ENCODE measurements at places on chromosomes 1 and 21.

- no peak for DNase-seq
These were observed 352 bp downstream of the KCNK1 start for GRCh38 chr1:233614173-233614742.

DNA sequence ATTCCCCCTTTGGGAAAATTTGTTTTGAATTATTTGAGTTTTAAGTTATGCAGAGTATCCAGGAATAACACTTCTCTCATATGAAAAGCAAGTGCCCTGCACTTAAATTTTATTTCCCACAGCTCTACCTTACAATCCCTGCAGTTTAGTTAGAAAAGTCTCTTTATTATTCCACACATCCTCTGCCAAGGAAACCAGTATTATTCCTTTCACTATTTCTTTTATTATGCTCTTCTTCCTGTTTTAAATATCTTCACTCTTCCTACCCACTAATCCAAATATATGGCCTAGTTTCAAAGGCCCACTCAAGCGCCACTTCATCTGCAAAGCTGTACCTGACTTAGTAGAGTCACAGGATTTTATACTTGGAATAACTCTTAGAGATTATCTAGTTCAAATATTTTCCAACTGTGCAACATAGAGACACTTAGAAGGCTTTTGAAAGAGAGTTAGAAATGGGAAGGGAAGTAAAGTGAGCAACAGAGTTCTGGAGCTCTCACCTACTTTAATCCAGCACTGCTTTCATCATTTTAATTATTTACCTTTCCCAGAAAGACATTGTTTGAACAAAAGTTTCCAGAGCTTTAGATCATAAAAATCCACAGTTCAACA, 97.2 kb upstream of the LYPLAL1 start:
- DNase-seq: no peak

GRCh38 chr1:178358456-178358855, 138.3 kb downstream of the CLEC20A start:
- DNase-seq: no peak

- no peak for DNase-seq
These were observed 64.5 kb upstream of the CHRM3 start for GRCh38 chr1:239321877-239322276.

DNA sequence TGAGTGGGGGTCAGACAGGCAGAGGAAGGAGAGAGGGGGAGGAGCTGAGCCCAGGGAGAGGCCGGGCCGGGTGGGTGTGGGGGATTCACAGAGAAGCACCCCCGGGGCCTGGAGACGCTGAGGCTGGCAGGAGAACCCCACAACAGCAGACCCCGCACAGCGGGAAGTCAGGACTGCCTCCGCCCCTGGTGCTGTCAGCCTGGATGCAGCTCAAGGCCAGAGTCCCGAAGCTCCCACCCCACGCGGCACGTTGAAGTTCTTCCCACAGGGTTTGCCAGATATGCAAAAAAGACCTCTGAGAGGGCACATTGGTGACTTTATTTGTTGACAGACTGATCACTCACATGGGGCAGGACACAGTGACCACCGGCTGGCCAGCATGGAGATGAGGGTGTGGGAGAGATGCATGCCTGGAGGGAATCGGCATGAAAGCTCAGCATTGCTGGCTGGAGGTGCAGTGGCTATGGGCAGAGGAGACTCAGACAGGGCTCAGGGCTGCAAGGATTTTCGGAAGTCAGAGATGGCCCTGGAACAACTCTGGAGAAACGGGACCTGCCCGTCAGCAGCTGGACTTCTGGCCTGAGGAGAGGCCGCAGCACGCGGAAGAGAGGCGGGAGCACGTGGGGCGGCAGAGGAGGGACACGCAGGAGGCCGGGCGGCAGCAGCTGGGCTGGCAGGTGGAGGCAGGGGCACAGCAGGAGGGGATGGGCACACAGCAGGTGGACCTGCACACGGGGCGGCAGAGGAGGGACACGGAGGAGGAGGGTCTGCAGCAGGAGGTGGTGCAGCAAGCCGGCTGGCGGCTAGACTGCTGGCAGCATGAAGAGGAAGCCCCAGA, 885 bp downstream of the KRTAP10-3 start:
- DNase-seq: no peak

DNA sequence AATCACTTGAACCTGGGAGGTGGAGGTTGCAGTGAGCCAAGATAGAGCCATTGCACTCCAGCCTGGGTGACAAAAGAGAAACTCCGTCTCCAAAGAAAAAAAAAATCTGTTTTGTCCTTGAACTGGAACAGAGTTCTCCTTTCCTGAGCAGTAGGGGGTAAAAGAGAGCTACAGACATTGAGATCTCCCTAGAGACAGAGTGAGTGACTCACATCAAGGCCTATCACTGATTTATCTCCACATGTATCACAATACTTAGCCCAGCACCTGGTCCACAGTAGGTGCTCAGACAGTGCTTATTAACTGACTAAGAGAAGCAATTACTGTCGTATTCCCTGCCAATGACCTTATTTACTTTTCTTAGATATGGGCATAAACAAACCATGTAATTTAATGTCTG, 354.1 kb upstream of the C1orf87 start:
- DNase-seq: no peak

DNA sequence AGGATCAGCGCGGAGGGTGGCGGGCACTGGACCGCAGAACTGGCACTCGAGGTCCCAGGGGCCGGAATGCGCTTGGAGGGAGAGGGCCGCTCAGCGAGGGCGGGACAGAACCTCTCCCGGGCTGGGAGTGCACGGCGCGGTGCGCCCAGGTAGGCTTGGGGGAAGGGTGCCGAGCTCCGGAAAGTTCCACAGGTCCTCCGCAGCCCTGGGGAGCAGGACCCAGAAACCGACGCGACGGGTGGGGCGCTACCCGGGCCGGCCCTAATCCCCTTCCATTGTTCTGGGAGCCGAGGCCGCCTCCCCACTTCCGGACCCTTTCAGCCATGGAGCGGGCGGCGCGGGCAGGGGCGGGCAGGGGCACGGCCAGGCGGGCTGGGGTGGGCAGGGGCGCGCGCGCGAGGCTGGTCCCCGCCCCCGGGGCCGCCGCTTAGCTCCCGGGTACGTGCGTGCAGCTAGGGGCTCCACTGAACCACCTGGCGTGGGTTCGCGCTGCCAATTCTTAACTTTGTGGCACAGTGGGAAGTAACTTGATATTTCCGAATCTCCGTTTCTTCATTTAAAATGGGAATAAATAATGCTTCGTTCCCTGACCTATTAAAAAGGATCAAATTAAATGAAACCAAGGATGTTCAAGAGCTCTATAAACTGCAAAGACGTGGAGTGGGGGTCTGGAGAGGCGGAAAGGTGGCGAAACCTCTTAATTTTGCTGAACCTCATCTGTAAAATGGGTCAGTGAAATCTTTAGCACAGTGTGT, 20.7 kb downstream of the LGR6 start:
- DNase-seq: no peak

DNA sequence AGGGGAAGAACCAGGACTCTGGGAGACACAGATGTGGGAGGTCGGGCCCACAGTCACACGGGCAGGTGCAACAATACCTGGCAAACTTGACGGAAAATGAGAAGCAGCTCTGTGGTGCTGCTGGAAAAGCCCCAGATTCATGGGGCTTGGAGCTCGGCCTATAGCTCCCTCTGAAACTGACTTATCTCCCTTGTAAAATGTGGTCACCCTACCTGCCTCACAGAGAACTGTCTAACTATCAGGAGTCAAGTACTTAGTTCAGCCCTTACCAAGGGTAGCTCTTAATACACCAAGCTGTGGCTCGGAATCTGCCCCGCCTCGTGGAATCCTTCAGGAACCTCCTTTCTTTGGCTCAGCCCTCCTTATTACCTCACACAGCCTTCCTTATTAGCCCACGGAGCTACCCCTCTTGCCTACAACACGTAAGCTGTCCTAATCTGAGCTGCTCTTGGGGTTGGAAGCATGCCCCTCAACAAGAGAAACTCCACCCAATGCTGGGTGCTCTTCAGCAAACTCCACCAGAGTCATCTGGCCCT, 68.9 kb downstream of the MRPL37 start:
- no peak for DNase-seq

DNA sequence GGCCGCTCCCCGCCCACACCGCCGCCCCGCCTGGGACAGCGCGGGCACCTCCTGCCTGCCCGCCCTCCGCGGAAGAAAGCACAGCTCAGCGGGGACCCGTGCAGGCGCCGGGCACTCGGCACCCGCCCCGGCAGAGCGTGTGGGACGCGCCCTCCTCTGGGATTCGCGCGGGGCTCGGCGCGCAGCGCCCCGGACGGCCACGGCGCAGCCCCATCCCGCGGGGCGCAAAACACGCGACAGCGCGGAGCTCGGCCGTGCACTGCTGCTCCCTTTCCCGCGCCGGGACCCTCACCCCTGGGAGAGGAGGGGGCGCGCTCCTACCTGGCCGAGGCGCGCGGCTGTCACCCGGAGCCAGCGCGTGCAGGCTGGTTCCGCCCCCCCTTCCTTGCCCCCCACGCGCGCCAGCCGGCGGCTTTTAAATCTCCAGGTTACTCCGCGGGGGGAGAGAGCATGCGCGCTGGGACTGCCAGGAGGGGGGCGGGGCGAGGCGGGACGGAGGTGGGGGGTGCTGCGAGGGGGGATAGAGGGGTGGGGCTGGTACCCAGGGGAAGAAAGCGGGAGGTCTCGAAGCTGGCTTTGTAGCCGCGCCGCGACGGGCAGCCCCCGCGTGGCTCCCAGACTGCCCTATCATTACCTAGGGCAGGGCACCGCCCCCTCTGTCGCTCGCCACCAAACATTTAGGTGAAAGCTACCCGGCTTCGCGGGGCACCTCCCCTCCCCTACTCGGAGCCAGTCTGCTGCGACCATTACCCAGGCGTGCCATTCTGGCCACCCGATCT, at the start of gene SLC45A3:
SLC45A3 (minus strand) TSS at position 437 of the 779 bp plus-strand sequence. CDS start 15,853 bp downstream, outside the sequence.
- DNase-seq: no peak

- no peak for DNase-seq
These were observed 426.5 kb upstream of the BRINP3 start for GRCh38 chr1:190904091-190904695.

GRCh38 chr1:116682641-116683221, 15.2 kb upstream of the IGSF3 start:
- no peak for DNase-seq

DNA sequence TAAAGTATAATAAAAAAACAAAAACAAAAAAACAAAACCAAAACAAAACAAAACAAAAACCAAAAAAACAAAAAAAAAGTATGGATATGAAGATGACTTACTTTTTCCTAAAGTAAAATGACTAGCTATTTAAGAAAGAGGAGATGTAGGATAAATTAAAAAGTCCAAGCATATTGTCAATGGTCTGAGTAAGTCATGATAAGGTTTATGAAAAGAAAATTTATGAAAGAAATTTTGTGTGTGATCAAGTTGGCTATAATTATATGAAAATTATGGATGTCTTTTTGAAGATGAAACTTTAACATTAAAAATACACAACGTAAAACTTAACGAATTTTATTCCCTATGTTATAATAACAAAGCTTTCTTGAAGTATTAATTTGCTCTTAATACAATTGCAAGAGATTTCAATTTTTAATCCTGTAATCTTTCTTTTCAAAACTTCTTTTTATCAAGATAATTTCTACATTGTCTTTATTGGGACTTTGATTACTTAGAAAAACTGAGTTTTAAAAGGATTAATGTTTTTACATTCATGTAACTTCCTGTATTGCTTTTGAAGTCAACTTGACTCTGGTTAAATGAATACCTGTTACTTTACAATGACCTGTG, 200.9 kb upstream of the IVNS1ABP start:
- DNase-seq: no peak

DNA sequence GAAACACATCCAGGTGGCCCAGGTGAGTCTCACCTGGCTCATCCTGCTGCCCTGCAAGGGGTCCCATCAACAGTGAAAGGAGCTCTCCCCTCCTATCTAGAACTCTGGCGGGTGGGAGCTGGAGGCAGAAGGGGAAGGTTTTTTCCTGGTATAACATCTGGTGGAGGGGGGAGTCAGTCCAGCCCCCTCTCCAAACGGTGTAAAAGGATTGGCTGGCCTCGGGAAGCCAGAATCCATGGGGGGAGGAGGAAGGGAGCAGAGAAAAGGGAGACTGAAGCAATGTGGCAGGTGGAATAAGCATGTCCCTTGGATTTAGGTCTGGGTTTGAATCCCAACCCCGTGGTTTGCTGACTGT, 1.2 kb upstream of the CAMK2N1 start:
- no peak for DNase-seq

DNA sequence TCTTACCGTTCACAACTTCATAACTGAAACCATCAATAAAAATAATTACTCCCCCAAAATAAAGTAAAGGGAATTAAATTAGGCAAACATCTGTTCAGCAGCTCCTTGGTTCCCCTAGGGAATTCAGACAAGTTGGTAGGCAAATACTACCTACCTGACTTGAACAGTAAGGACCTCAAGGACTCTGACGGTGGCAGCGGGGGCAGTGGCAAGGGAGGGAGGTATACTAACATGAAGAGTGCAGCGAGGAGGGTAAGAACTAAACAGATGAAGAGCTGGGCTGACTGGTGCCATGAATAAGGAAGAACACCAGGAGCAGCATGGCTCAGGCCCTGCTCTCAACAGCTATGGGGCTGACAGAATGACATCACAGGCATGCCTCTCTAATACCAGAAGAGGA, 33.1 kb downstream of the MTOR start:
- DNase-seq: no peak

Data from stimulated activated CD4-positive, alpha-beta T cell treated with anti-CD3 and anti-CD28 coated beads, TNF-alpha, amount 100 ng/mL, for 48 hours (primary cell).